ENCODE measurements at places on chromosomes 11 and 22.

DNA sequence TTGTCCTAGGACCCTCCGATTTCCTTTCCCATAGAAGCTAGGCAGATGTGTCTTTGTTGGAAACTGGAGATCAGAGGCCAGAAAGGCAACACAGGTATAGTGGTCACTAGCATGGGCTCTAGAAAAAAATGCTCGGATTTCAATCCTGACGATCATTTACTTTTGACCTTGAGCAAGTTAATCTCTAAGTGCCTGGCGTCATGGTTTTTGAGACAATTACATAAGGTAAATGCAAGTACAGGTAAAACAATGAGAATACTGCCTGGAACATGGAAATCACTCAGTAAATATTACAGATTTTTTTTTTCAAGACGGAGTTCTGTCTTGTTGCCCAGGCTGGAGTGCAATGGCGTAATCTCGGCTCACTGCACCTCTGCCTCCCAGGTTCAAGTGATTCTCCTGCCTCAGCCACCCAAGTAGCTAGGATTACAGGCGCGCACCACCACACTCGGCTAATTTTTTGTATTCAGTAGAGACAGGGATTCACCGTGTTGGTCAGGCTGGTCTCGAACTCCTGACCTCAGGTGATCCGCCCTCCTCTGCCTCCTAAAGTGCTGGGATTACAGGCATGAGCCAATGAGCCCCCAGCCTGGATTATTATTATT lies 1.1 kb upstream of the DENND5A start:
- no peak for DNase-seq

DNA sequence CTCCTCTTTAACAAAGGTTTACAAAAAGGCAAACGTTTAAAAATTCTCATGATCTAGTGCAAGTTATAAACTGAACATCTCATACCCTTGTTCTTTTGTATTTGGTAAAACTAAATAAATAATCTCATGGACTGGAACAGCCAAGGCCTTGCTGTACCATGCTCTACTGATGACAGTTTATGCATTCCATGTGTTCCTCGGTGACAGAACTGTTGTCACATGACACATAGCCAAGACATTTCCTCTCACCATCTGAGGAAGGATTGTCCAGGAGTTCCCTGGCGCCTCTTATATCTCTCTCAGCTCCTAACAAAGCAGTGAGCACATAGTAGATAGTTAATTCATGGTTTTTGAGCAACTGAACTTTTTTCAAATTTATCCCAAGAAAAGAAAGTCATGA lies 12.6 kb downstream of the CCDC83 start:
- no peak for DNase-seq

DNA sequence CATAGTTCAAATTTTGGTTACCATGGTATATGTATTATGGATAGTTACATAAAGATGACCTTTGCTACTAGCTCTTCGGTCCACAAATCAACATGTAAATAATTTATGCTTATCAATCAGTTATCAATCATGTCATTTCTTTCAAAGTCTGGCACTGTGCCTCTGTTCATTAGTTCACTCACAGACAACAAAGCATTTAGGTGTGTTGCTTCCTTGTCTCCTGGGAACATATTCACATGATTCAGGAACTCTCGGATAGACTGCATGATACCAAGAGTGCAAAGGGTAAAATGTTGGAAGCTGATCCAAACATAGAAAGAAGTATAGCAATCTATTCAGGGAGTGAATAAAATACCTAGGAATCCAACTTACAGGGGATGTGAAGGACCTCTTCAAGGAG lies 14.3 kb upstream of the ACRV1 start:
- no peak for DNase-seq

GRCh38 chr11:8786933-8787332 lies 104.3 kb downstream of the RPL27A start:
- no peak for DNase-seq

DNA sequence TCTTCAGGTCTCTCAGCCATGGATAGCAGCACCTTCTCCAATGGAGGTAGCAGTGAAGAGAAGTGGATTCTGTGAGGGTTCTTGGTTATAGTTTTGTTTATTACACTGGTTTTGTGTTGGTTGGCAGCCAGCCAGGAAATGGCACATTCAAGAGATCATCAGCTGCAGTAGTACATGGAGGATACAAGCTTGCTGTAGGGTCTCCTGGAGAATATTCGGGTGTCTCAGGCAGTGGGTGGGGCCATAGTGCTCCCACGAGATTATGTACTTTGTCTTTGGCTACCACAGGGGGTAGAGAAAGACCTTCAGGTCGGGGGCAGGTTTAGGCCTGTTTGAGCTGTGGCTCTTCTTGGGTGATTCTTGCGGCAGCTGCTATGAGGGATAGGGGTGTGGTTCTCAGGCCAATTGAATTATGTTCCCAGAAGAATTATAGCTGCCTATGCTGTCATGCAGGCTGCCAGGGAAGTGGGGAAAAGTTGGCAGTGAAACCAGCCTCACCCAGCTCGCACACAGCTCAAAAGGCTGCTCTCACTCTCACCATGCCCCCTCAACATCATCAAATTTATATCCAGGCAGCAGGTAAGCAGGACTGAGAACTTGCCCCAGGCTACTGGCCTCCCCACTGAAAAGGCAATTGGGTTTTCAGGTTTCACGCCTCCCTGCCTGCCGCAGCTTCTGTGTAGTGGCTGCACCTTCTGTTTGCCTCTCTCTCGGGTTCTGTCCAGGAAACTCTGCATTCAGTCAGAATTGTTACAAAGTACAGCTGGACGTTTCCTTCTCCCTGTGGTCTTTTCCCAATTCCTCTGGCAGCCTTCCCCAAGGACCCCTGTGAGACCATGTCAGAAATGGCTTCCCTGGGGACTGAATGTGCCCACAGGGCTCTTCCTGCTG lies 435.5 kb downstream of the LUZP2 start:
- DNase-seq: peak; percentile 1

DNA sequence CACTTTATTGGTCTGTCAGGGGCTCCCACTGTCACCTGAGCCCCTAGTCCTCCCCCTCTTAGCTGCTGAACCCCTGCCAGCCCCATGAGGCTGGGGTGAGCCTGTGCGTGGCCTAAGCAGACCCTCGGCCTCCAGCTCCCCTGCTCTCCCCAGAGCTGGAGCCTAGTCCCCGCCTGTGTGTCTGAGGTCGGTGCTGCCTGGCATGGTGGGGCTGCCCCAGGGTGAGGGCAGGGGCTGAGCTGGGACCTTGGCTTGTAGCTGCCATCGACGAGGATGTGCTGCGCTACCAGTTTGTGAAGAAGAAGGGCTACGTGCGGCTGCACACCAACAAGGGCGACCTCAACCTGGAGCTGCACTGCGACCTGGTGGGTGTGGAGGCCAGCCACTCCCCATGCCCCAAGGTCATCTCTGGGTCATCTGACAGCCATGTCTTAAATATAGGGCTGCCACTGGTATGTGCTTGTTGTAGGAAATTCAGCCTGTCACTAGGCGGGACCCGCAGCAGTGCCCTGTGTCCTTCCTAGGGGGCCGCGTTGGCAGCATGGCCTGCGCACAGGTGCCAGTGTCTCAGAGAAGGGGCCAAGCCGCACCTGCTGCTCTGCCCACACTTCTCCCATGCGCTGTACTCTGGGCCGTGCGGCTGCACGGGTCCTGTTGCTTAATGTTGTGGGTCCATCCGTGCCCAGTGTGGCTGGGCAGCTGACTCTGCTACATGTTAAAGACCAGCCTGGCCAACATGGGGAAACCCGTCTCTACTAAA lies 21.0 kb downstream of the PPIL2 start:
- no peak for DNase-seq

DNA sequence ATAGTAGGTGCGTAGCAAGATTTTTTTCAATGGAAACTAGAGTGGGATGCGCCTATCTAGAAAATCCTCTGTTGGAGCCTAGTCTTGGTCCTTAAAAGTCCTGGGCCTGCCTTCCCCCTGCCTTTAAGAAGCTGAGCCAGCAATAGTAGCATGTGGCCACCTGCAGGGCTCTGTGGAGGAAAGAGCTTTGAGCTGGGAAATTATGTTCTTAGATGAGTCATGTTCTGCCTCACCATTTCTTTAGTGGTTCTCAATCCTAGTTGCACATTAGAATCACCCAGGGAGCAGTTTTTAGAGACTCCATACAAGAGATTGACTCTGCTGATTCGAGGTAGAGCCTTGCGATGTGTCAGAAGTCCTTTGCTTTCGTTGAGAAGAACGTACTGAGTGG lies 133.5 kb downstream of the COMMD9 start:
- DNase-seq: no peak

DNA sequence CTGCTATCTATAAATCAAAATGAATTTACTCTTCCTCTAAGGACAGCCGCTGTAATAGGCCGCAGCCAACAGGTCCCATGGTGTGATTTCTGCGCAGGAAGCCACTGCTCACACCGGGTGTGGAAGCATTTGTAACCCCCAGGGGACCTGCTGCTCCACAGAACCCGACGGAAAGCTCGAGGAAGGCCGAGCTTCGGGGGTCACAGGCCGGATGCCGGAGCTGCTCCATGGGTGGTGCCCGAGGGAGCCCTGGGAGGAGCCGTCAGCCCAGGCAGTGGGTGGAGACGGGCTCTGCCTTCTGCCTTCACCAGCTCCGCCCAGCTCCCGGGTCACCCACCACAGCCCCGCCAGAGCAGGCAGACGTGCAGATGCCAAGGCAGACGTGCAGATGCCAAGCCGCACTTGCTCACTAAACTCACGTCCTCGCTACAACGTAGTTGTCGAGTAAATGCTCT lies 63.5 kb downstream of the BRD1 start:
- DNase-seq: no peak

GRCh38 chr11:128522943-128523518 lies 64.3 kb downstream of the ETS1 start:
- no peak for DNase-seq

DNA sequence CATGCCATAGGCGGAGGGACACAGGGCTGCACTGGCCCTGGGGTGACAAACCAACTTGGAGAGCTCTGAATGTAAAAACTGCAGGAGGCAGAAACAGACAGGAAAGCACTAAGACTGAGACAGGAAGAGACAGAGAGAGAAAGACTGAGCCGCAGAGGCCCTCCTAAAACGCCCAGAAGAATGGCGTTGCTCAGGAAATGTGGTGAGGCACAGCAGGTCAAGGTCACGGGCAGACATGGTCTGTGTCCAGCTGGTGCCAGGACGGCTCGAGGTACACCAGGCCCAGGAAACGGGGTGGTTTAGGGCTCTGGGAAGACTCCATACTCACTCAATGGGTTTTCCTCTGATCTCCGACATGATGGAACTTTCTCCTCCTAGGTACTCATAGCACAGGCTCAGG lies 29.1 kb downstream of the MAFF start:
- no peak for DNase-seq

DNA sequence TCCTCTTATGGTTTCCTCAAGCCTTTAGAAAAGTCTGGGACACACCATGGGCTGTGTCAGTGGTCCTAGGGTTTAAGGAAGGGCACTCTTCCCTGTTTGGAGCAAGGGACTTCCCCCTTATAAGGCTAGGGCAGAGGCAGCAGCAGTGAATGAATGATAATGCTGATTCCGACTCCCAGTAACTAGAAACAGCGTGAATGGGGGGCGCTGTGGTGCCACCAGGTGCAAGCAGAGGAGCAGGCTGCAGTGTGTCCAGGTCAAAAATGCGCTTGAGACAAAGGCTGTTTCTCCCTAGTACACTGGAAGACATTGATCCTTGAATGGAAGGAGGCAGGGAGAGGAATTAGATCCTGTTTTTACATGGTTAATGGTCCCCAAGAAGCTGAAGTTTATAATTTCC lies 11.6 kb upstream of the RIC3 start:
- DNase-seq: no peak

GRCh38 chr11:9148727-9149126 lies 57.3 kb upstream of the SCUBE2 start:
- DNase-seq: no peak

GRCh38 chr22:27561286-27561904 lies 240.2 kb downstream of the MN1 start:
- DNase-seq: no peak

GRCh38 chr11:126456783-126457542 lies 101.5 kb downstream of the ST3GAL4 start:
- DNase-seq: no peak

DNA sequence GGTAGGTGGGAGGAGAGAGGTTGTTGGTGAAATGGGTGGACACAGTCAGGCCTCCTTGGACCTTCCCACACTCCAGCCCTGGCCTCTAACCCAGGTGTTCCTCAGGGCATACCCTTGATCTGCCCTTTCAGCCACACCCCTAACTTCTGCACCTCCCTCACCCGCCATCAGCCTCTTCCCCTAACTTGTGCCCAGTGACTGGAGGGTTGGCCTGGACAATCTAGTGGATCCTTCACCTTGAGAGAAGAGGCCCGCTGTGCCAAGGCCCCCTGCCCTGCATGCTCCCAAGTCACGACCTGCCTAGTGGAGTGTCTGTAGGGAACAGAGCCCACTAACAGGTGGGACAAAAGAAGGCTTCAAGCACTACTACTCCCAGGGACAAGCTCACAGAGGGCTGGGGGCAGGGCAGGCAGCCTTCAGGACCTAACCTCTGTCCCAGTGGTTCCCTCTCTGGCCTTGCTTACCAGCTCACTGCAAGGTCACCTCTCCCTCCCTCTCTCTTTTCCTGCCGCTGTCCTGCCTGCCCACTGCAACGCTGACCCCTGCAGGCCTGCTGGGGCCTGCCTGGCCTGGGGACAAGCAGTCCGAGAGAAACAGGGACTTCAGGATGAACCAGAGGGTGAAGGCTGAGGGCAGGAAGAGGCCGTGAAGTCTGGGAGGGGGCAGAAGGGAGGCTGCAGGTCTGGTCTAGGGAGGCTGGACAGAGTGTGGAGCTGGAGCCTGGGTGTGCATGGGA lies 3.3 kb downstream of the SYT7 start:
- no peak for DNase-seq

- DNase-seq: peak; percentile 91
Observed at GRCh38 chr11:65890324-65891218, at the start of gene CCDC85B. Gene CCDC85B, plus strand, starts transcription at chr11:65890673. Its CDS starts 111 bp downstream, at chr11:65890784.

DNA sequence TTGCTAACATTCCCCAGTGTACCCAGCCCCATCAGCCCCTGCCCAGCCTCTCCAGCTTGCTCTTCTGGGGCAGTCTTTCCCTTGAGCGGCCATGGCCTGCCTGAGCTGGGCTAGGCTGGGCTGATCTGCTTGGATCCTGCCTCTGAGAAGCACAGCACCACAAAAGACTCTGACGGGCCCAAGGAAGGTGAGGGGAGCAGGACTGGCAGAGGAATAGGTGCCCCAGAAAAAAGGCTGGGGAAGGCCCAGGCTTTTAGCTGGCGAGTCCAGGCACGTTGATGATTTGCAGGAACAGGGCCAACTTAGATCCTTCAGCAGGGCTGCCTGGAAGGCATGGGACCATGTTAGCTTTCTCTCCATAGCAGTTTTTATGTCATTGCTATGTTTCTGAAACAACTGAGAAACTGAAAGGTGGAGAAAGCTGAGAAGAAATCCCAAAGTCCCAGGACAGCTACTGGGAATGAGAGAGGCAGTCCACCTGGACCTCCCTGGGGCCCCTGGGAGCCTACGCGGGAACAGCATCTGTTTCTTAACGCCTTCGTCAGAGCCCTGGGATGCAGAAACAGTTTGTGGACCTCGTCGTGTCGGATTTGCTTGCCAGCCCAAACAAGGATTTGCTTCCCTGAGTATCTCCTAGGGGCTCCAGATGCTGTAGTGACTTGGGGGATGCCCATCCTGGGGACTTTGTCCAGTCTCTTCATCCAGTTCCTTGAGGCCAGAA lies 24.4 kb upstream of the FXYD6 start:
- DNase-seq: peak; percentile 57

Measured in NCI-H1105 treated with DMSO at 0.1 percent for 48 hours (cell line).